ENCODE measurements at places on chromosomes 5 and 9.

- no peak for DNase-seq
These were observed 45.7 kb downstream of the PRDM6 start for GRCh38 chr5:123134653-123135181.

DNA sequence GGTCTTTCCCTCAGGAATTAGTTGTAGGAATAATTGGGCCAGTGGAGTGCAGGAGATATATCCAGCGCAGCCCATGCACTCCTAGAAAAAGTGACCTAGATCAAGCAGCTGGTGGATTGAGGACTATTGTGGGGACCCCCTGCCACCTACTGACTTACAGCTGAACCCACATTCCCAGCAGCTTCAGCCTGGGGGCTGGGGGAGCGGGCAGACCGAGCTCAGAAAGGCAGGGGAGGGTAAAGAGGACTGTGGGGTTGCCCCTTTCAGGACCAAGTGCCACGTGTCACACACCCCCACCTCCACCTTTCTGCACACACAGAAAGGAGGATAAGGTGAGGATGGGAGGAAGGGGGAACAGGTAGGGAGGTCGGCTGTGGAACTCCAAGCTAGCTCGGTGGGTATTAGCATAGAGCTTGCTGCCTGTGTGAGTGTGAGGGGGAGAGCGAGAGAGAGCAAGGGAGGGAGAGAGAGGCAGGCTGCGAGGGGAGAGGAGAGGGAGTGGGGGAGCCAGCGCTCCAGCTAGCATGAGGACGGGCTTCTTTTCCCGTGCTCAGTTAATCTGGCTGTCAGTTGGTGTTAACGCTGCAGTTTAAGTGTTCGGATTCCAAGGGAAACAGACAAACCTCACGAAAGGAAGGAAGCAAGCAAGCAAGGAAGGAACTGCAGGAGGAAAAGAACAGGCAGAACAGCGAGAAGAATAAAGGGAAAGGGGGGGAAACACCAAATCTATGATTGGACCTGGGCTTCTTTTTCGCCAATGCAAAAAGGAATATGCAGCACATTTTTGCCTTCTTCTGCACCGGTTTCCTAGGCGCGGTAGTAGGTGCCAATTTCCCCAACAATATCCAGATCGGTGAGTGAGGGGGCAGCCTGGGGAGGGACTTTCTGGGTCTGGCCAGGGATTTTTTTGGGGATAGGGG is at the start of gene GRIA1:
GRIA1 (plus strand) TSS at position 553 of the 920 bp plus-strand sequence.
- no peak for DNase-seq

DNA sequence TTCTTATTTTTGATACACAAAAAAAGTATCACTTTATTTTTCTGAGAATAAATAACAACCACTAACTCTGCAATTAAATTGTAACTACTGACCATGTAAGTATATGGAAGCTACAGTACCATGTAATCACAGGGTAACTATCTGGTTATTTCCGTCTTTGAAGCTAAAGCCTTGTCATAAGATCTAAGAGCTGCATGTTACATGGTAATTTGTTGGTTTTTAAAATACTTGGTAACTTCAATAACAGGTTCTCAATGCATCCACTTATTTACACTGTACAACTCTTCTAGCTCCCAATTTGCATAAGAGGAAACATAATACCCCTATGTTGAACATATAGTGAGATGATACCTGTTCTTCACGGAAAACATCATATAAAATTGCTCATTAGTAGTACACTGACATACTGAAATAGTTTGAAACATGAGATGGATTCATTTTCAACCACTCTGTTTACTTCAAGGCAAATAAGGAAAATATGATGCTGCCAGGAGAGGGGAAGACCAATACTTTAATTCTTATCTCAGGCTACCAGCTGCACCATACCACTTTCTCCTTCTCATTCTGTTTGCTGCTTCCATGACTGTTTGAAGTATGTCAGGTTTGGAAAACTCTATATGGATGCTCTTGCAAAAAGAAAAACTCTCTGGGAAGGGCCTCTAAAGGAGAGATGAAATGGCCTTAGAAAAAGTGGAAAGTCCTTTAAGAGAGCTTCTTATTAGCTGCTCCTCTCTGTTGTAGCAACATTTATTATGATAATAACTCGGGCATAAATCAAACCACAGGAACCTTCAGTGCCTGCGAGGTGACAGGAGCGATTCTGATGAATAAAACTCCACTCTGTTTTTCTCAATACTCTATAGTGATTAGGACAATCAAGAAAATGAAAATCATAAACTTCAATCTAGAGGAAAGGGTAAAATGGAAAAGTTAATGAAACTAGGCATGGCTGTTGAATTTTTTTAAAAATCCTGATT is 150.2 kb downstream of the KIAA0825 start:
- no peak for DNase-seq

DNA sequence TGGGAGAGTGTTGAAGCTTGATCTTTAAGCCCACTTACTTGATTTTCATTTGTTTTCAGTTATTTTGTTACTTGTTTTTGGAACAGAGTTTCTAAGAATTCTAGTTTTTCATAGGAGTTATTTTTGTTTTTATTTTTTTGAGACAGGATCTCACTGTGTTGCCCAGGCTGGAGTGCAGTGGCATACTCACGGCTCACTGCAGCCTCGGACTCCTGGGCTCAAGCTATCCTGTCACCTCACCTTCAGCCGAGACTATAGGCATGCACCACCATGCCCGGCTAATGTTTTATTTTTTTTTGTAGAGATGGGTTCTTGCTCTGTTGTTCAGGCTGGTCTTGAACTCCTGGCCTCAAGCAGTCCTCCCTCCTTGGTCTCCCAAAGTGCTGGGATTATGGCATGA is 6.3 kb downstream of the ERBIN start:
- no peak for DNase-seq

DNA sequence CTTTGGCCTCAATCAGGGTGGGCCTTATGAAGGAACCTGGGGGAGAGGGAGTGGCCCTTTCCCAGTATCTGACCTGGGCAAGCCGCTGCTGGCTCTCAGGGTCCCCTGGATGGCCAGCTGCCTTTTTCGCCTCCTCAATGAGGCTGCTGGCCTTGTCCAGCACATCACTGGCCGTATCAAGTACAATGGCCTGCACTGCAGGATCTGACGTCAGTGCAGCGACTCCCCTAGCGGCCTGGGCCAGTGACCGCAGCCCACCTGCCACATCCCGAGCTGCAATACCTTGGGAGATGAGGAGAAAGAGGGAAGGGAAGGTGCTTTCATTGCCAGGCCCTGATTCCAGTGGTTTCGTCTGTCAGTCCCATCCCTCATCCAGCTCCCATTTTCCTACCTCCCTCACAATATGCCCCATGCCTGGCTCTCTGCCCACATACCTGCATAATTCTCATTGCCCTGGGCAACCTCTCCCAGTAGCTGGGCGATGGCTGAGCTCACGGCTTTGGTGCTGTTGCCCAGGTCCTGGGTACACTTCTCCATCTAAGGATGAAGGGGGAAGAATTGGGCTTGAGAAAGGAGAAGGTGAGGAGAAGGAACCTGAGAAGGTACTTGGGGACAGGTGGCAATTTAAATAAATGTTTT is 19.1 kb downstream of the TLN1 start:
- DNase-seq = no peak

DNA sequence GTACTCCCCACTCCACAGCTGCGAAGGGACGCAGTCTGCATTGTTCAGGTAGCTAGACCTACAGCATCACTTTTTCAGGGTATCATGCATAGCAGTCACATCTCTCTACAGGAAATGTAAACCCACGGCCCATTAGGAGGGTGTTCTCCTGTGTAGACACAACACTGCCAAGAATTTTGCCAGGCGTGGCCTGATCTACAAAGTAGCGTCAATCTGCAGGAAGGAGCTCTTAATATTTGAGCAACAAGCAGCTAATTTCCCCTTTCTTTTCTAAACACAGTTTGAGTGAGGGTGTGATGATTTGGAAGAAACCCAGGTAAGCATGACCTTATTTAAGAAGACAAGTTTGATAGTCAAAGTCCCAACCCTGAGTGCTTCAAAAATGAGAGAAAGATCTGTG is 419.0 kb downstream of the GADD45G start:
- no peak for DNase-seq

- DNase-seq = no peak
These were observed 134.5 kb downstream of the PALM2AKAP2 start for GRCh38 chr9:109914280-109915027.

DNA sequence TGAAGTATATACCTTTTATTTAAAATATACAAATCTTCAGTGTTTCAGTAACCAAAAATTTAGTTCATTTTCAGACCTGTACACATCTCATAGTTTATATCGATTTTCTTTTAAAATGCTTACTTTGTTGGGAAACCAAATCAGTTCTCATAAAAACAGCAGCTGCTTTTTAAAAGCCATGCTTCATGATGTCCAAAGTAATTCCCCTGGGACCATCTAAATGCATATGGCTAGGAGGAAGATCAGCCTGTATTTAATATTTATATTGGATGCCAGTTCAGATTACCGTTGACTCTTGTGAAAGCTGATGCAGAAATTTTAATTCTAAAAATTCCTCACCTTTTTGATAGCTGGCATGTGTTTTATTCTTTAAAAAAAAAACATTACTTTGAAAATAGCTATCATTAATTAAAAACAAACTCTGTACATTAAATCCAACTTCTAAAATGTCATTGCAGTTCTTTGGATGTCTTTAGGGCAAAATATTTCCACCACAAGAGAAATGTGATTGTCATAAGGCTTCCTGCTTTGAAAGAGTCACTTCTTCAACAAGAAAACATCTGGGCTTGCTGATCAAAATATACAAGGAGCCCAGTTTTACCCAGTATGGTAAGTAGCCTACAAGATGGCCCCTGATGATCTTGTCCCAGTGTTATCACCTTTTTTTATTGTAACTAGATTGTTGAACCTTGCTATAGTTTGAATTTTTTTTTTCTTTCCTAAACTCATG is 1242.9 kb upstream of the CDH6 start:
- no peak for DNase-seq

DNA sequence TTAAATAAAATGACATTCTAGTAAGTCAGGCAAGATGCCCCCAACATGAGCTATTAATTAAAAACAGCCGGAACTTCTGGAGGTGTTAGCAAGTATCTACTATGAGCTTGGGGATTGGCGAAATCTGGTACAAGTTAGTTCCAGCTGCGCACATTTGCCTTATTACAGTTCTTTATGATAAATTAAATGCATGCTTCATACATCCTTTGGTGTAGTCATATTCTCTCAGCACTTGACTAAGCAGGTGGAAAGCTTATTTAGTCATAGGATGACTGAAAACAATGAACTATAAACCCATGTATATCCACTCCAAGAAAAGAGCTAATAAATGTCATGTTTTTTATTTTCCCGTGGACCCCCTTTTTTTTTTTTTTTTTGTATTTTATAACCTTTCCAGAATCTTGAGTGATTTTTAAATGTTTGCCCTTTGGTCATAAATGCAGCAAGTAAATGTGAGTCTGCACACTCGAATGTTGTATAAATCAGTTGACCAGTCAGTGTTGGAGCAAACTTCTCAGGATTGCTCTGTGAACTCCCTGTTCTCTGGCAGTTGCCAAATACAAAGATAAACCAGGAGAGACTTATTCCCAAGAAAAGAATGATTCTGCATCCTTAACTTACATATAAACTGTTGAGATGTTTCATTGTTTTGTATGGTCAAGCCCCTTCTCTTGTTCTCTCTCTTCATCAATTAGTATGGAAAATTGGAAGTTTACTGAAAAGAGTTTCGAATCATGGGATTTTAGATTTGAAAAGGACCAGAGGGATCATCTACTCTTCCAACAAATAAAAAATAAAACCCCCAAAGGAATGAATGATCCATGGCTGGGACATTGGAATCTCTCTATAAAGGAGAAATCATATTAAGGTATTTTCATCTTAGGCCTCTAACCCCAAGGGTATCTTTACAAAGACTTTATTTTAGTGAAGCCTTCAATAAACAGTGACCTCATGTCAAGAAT is 38.3 kb downstream of the PIK3R1 start:
- no peak for DNase-seq

- DNase-seq = no peak
These were observed 13.1 kb downstream of the ADAMTS6 start for GRCh38 chr5:65468633-65469032.

DNA sequence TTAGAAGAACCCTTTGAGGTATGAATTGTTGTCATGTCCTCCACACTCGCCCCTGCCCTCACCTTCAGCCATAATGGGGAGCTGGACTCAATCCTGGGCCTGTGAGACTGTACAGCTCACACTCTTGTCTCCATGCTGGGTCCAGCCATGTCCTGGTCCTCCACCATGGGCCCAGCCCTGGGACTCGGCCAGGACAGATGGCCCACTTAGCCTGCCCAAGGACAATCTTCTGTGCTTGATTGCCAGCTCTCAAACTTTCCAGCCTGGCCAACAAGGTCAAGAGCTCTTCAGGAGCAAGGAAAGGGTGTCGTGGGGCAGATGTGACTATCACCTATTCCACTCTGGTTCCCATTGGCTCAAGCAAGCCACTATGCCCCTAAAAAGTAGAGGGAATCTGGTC is 90.8 kb downstream of the HRH2 start:
- DNase-seq = no peak

DNA sequence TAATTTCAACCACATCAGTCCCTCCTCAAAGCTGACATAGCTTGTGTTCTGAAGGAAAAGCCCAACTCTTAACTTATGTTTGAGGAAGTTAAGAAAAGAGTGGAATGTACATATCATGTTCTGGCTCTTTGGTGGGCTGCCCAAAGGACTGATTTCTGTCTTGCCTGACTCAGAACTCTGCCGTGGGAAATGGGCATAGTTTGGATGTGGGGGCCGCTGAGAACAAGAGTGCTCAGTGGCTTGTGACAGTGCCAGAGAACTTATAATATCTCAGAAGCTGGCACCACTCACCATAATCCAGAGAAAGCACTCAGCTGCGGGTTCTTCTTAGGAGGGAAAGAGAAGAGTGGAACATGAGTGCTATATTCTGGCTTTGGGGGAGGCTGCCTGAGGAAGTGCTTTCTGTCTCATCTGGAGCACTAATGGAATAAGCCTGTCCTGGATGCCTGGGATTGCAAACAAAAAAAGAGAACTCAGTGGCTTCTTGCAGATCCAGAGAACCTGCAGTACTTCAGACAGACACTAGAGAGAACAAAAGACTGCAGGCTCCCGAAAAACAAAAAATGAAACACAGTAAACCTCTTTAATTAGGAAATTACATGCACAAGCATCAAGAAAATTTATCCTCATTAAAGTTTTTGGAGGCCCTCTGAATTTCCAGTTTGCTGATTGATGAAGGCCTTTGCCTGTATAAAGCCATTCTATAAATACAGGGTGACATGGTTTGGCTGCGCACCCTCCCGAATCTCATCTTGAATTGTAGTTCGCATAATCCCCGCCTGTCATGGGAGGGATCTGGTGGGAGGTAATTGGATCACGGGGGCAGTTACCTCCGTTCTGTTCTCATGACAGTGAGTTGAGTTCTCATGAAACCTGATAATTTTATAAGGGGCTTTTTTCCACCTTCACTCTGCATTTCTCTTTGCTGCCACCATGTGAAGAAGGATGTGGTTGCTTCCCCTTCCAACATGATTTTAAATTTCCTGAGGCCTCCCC is 207.0 kb downstream of the DMAC1 start:
- no peak for DNase-seq

DNA sequence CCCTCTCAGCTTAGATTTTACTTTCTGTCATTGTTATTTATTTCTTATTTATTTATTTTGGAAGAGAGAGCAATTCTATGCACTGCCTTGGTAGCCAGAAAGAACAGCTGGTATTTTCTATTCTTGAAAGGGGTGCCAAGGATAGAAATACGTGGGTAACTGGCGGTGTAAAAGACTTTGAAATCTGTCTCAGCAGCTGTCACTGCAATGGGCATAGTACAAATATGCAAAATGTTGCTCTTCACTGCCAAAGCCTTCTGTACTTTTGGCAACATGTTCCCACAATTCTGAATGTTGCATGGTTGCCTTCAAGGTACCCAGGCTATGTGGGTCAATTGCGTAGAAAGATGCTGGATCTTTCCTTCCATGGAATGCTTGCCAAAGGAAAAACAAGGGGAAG is 230.2 kb upstream of the EDIL3 start:
- DNase-seq = no peak
